CD4-positive, alpha-beta T cell (primary cell): ENCODE measurements at places on chromosomes 2 and 18. TPM values are rescaled to one million over a fixed set of nuclear protein-coding genes. Genes with fewer than 3 reads are reported as not detected.

DNA sequence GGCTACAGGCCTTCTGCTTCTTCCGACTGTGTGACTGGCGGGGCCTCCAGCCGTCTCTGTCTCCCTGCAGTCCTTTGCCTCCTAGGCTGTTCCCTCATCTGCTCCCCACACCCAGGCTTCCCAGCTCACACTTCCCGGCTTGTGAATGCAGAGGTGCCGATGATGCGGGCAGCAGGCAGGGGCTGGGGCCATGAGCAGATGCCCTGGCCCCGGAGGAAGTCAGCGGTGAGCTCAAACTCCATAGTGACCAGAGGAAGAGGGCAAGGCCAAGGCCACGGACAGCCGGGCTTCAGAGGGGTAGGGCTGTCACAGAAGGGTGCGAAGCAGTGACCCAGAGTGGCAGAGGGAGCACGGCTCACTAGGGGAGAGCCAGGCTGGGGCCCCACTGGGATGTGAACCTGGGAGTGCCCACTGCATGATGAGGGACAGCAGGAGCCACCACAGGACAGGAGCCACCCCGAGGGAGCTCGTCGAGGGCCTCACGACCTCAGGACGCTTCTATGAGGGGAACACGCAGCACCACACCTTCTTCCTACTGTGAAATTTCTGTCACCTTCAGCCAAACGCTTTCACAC, 515.9 kb downstream of the EIPR1 start:
- DNase-seq: no peak

The ONECUT2 gene
- total RNA-seq: not detected

GRCh38 chr18:54267701-54268100, 1.6 kb upstream of the POLI start:
- no peak for DNase-seq

DNA sequence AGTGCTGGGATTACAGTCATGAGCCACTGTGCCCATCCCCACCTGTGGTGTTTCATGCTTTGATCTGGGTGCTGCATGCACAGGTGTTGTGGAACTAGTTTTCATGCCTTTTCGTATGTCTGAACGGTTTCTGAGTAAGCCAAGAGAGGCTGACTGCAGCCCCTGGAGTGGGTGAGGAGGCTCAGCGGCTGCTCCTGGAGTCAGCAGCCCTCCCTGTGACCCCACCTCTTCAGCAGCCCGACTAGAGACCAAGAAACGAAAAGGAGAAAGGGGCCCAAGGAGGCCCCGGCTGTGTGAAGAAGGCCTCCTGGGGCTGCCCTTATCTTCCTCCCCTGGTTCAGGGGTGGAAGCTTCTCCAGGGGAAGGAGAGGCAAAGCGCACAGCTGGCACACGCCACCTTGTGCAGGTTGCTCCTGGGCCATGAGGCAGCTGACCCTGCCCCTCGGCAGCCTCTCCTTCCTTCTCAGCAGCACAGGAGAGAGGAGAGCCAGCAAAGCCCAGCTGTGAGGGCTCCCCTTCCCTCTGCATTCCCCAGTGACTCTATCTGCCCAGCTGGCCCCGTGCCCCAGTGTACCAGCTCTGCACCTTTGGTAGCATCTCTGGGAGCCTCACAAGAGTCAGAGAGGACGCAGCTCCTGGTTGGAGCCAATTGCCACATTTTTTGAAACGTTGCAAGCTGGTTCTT, 182.5 kb upstream of the HS6ST1 start:
- no peak for DNase-seq
